Activated T-helper 1 cell treated with Interleukin-2 at 50 U/mL for 16 hours (primary cell): ENCODE measurements at places on chromosomes 7 and 10.

- DNase-seq, result no peak
Observed at GRCh38 chr7:150975536-150976319, 2.4 kb downstream of the KCNH2 start.

- peak; percentile 76 for DNase-seq
Observed at GRCh38 chr10:13299437-13300287, at the start of gene PHYH. Gene PHYH (minus strand): TSS chr10:13300064. CDS start chr10:13300042, 22 bp downstream.

DNA sequence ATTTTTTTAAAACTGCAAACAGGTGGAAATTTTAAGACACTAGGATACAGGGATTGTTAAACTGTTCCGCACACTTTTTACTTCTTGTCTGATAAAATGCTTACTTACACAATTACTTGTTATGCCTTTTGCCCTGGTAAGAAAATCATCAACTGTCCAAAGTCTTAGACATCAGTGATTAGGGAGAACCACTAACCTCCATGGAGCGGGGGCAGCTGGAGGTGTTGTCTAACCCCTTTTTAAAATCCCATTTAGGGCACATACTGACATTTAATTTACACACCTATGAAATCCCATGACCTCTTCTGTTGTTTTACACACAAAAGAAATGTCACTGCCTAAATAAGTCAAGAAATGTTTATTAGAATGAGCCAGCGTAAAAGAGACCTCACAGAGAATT is 65.7 kb downstream of the TRIM24 start:
- no peak for DNase-seq

- peak; percentile 4 for DNase-seq
Observed at GRCh38 chr10:89837165-89838043, 136.0 kb downstream of the KIF20B start.

GRCh38 chr7:46909601-46910051 is 672.3 kb downstream of the TNS3 start:
- no peak for DNase-seq

DNA sequence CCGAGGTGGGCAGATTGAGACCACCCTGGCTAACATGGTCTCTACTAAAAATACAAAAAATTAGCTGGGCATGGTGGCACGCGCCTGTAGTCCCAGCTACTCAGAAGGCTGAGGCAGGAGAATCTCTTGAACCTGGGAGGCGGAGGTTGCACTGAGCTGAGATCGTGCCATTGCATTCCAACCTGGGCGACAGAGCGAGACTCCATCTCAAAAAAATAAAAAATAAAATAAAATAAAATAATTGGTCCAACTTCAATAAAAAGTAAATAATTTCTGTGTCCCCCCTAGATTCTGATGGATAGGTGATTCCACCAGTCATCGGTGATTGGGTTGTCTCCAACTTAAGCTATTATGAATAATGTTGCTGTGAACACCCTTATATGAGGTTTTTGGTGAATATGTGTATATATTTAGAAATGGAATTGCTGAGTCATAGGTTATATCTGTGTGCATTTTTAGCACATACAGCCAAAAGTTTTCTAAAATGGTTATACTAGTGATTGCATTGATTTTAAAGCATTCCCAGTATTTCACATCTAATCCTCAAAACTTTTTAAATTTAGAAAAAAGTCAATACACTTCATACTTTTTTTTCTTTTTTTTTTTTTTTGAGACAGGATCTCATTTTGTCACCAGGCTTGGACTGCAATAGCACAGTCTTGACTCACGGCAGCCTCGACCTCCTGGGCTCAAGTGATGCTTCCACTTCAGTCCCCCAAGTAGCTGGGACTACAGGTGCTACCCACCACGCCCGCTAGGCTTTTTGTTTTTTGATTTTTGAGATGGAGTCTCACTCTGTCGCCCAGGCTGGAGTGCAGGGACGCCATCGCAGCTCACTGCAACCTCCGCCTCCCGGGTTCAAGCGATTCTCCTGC is 13.7 kb upstream of the SRPK2 start:
- no peak for DNase-seq

DNA sequence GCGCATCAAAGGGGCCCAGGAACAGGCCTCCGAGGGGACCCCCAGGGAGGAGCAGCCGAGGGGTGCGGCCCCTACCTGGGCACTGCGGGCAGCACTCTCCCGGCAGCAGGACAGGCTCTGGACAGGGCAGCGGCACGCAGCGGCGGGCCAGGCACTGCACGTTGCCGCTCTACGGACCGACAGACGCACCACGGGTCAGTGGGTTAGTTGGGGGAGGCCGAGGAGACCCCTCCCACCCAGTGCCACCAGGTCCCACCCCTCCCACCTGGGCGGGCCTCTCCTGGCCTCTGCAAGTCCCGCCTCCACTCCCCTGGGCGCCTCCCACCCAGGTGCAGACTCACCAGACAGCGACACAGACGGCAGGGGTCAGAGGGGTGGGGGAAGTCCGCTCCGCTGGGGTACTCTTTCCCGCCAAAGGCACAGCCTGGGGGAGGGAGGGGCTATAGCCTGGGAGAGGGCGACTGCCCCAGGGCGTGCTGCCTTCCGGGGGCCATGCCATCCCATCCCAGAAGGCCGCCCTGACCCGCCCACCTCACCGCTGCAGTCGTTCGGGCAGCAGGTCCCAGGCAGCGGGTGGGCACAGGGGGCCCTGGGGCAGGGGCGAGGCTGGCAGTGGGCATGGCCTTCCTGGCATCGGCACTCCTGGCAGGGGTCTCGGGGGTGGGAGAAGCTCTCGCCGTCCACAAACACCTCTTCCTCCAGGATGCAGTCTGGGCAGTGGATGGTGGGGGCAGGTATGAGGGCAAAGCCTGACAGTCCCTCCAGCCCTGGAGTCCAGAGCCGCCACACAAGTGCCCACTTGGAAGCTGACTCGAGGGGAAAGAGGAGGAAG is 19.2 kb downstream of the KCP start:
- DNase-seq, result no peak

- DNase-seq, result no peak
Observed at GRCh38 chr10:91596825-91597196, 36.1 kb downstream of the PPP1R3C start.

GRCh38 chr10:107718864-107719263 is 554.4 kb upstream of the SORCS1 start:
- DNase-seq, result no peak

- DNase-seq, result no peak
Observed at GRCh38 chr10:10294881-10295529, 722.7 kb upstream of the CELF2 start.

- no peak for DNase-seq
Observed at GRCh38 chr7:2802101-2802500, 42.0 kb downstream of the GNA12 start.

GRCh38 chr7:100720671-100721504 is 620 bp downstream of the EPO start:
- DNase-seq, result no peak

- no peak for DNase-seq
Observed at GRCh38 chr10:124864421-124865193, 63.0 kb downstream of the ABRAXAS2 start.

GRCh38 chr10:74799721-74800221 is 26.6 kb upstream of the KAT6B start:
- DNase-seq, result no peak

DNA sequence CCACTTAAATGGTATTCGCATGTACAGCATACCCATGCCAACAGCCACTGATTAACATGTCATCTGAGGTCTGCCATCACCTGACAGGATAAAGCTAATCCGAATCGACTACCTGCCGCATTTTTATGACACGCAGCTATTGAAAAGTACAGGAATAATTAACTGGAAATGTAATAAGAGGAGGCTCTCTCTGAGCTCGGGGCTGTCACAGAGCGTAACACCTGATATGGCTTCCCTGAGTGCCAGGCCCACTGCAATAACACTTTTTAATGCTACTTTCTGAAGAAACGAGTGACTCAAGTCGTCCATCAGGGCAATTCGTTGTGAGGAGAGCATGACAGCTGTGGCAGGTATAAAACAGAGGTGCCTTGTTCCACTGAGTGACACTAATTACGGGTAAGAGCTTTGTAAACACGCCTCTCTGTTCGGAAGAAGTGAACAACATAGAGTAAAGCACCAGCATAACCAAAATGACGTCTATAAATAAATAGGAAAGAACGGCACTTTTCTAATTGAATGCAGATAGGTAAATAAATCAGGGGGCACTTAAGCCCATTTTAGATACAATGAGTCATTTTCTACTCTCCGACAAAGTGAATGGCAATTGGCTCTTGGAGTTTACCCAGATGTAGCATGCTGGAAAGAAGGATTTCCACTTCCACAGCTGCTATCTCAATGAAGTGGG is 56.5 kb upstream of the CREB5 start:
- DNase-seq, result no peak

GRCh38 chr10:75540981-75541380 is 109.6 kb downstream of the LRMDA start:
- DNase-seq, result no peak

GRCh38 chr7:148912758-148913541 is 28.9 kb upstream of the EZH2 start:
- no peak for DNase-seq

- DNase-seq, result no peak
Observed at GRCh38 chr10:15387021-15387420, 15.9 kb upstream of the FAM171A1 start.

GRCh38 chr7:100675105-100675451 is 1.5 kb downstream of the GNB2 start:
- no peak for DNase-seq

DNA sequence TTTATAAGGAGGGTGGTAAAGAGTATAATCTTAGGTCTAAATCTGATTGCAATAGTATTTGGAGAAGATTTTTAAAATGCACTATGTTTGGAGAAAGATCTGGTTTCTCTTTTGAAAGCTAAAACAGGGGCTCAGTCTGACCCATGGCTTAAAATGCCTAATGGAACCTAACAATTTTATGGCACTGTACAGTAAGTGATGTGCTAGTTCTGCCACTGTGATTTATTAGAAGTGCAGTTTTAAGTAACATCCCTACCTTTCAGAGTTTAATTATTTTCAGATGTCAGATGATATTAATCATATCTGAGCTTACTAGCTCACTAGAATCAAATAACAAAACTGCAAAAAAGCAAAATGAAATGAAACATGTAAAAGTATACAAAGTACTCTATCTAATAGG is 514.7 kb upstream of the KCND2 start:
- DNase-seq, result no peak

DNA sequence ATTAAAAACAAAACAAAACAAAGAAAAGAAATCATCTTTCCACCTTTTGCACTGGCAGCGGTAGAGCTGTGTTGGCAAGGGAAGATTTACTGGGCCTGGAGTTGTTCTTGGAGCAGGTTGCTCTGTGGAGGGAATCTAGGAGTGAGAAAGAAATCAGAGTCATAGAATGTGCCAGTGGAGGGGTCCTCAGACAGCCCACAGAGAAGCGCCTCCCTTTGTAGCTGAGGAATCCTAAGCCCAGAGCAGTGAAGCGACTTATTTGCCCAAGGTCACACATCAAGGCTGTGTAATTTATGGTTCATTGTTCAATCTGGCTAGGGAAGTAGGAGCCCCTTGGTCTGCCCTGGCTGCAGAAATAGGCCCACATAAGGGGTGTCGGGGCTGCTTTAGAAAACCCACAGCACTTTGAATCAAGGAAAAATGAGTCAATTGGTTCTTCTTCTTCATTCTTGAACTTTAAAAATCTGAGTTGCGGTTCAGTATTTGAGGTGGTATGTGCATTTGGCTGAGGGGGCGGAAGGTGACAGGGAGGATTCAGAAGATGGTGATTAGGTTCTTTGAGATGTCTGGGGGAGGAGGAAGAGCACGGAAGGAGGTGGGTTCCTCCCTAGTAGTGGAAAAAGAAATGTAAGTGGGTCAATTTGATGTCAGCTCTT is 253.7 kb downstream of the PTEN start:
- DNase-seq, result no peak

- DNase-seq, result no peak
Observed at GRCh38 chr7:25460433-25460832, 232.1 kb upstream of the NPVF start.

DNA sequence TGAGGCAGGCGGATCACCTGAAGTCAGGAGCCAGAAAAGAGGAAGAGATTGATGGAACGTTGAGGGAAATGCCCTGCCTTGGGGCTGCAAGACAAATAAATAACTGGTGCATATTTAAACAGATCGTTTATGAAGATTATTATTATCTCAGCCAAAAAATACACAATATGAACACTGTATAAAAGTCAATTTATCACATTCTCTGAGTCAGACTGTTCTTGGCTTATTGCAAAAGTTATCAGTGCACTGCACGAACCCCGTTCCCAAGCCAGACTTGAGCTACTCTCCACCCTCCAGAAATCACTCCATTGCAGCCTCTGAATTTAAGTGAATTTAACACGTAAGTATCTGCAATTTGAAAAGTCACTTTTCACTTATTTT is 1.6 kb downstream of the DNMBP start:
- DNase-seq, result no peak

GRCh38 chr7:94348142-94348541 is 46.6 kb upstream of the COL1A2 start:
- DNase-seq, result no peak

GRCh38 chr10:486666-487322 is 202.7 kb downstream of the DIP2C start:
- DNase-seq, result no peak

DNA sequence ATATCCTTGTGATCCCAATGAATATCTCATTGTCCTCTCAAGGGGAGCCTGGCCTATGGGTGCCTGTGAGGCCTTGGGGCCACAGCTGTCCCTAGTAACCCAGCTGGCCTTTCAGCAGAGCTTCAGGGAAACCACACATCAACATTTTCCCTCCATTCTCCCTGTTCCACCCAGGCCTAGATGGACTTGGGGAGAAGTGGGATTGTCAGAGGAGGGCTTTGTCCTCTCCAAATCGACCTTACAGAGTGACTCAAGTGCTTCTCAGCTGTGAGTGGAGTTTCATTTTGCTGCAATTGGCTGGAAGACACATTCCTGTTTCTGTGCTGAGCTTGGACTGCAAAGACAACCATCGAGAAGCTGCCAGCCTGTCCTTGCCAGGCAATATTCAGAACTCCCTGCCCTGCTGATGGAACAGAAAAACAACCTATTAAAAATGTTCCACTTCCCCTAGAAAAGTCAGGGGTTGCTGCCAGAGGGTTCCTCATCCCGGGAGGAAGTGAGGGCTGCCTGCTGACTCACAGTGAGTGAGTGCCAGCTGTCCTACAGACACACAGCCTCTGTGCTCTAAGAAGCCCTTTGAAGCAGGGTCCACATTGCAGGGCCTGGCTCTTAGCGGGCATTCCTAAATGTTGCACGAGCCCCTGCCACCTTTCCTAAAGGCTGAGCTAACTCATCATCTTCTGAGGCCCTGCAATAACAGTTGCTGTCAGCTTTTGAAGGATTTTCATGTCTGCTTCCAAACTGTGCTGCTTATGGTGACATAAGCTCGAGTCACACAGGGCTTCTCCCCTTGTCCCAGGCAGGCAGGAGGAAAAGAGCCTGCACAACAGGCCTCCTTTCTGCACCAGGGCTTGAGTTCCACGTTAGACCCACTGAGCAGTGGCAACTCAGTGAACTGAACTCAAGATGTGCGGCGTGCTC is 20.5 kb downstream of the STRA8 start:
- DNase-seq, result no peak
